ENCODE measurements at places on chromosomes 6 and 20.

GRCh38 chr20:5188736-5189135 lies 61.9 kb downstream of the CDS2 start:
- DNase-seq = no peak

DNA sequence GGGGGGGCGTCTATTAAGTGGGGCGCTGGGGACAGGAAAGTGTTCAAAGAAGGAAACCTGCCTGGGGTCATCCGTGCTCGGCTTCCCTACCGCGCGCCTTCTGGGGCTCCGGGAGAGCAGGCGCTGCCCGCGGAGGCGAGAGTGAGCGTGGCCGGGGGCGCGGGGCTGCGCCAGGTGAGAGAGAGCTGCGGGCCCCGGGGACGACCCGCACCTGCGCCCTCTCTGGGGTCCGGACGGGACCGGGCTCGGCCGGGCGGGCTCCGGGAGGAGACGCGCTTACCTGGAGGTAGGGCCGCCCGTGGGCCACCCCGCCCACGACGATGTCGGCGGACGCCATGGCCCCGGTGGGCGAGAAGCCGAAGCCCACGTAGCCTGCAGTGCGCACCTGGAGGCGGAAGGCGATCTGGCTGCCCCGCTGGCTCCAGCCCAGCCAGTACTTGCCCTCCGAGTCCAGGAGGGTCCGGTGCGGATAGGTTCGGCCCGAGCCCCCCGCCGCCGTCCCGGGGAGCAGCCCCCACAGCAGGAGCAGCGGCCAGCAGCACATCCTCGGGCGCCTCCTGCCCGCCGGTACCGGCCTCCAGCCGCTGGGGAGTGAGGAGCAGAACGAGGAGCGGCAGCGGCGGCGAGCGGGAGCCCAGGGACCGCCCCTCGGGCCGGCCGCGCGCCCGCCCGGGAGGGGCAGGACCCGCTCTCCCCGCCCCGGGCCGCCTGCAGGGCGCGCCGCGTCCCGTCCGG lies at the start of gene MOXD1:
MOXD1 (minus strand) TSS at position 593 of the 735 bp plus-strand sequence; CDS start at position 544, 49 bp downstream.
- DNase-seq = no peak

DNA sequence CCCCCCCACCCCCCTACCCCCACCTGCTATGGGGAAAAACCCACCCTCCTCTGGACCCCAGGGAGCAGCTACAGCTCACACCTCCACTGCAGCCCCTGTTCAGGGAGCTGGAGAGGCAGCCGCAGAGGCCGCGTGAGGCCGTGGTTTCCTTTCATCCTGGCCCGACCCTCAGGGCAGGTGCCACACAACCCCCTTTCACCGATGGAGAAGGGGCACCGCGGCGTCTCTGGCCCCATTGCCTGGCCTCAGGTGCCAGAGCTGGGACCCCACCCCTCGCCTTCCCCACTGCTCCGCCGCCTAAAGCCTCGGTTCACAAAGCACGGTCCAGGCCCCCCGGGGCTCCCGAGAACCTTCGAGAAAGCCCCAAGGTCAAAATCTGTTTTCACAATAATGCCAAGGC lies 11.8 kb upstream of the KCNQ2 start:
- DNase-seq = no peak

DNA sequence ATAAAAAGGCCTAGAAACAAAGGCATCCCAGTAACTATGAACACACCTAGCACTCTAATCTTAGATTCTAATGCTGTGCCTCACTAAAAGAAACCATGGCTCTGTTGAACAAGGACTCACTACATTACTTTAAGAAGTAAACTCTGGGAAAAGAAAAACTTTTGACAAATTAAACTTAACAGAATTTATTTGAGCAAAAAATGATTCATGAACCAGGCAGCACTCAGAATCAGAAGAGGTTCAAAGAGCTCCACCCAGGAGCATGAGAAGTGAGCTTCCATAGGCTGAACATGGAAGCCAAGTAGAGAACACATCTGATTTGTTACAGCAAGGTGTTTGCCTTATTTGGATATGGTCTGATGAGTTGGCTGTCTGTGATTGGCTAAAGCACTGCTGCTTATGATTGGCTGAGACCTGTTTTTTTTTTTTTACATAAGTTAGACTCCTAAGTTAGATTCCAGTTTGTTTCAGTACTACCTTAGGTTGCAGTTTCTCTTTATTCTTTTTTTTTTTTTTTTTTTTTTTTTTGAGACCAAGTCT lies 343.6 kb upstream of the SASH1 start:
- DNase-seq = no peak

Data from stimulated activated effector memory CD8-positive, alpha-beta T cell treated with anti-CD3 and anti-CD28 coated beads, Interleukin-12 subunit alpha, Interleukin-12 subunit beta, amount 100 ng/mL, for 72 hours (primary cell).